ENCODE measurements at places on chromosomes 3 and 15.

- DNase-seq = no peak
Measured at GRCh38 chr15:79988448-79989117, 17.6 kb upstream of the BCL2A1 start.

- DNase-seq = no peak
Measured at GRCh38 chr3:52704611-52705437, 767 bp downstream of the GLT8D1 start.

GRCh38 chr3:113304856-113305540 lies 93.6 kb downstream of the BOC start:
- no peak for DNase-seq

DNA sequence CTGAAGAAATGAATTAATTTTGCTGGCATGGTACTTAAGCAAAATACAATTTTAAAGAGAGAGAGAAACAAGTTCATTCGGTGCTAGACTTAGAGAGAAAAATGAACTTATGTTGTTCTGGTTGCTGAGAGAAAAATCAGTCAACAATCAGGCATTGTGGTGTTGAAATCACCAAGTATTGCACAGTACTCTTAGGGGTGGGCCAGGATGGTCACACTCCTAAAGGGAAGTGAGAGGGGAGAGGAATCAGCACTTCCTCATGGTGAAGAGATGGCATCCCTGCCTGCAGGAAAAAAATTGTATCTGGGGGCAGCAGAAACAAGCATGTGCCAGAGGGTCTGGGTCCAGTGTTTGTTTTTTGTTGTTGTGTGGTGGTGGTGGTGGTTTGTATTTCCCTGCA lies 7.0 kb upstream of the DMXL2 start:
- DNase-seq = no peak

GRCh38 chr3:119700269-119700919 lies 2.4 kb upstream of the CFAP91 start:
- no peak for DNase-seq

DNA sequence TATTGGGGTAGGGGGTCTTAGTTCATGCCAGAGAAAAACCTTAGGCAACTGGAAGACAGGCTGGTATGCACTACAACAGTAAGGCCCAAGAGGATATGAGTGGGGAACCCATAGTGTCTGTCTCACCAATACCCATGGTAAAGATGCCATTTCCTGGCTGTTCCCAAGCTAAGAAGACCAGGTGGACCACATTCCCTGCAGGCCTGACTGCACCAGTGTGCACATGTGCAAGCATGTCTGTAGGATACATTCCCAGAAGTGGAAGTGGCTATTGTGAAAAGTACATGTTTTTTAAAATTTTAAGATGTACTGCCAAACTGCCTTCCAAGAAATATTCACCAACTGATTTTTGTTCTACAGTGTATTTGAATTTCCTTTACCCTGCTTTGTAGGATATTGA lies 207.3 kb upstream of the CTNNB1 start:
- no peak for DNase-seq
